GM06990 (cell line): ENCODE measurements at places on chromosomes 1 and 21.

DNA sequence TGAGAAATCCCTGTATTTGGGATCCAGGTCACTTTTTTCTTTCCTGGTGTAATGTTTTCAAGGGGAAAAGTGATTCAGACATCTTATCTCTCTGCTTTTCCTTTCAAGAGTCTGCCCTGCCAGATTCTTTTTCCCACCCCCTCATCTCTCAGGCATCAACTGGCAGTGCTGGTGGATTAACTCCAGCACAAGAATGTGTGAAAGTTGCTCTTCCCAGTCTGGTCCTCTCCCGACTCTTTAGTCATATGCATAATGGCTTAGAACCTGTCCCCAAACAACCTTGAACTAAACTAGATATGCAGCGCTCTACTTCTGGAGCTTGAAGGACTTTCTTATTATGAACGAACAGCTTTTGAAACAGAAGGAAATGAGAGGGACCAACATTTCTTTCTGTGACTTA, 88.5 kb downstream of the SLC44A5 start:
- no peak for DNase-seq

DNA sequence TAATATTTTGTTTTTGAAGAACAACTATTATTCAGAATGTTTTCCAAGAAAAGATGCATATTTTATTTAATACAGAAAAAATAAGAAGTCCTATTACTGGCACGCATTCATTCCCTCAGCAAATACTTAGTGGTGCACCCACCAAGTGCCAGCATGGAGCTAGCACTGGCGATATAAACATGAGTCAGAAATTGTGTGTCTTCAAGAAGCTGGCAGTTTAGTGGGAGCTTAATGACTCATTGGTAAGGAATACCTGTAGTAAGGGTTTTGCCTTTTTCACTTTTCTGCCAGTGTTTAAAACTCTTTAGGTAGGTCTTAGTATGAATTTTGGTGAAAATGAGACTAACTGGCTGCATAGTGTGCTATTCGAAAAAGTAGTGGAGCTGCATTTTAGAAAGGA, 6.3 kb downstream of the MAGI3 start:
- DNase-seq: no peak

DNA sequence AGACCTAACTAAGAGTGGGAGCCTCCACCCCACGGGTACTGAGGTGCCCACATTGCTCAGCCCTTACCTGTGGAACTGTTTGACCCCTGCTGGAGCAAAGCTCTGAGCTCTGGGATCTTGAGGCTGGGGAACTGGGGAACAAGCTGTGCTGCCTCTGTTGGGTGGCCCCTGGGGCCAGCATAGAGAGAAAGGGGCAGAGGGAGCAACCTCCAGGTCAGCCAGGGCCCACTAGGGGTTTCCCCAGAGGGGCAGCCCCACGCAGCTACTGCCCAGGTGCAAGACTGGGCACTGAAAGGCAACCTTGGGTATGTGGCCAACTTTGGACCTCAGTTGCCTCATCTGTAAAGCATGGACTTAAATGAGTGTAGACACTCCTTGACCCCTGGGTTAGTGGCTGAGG, 23.5 kb upstream of the EPB41 start:
- no peak for DNase-seq

DNA sequence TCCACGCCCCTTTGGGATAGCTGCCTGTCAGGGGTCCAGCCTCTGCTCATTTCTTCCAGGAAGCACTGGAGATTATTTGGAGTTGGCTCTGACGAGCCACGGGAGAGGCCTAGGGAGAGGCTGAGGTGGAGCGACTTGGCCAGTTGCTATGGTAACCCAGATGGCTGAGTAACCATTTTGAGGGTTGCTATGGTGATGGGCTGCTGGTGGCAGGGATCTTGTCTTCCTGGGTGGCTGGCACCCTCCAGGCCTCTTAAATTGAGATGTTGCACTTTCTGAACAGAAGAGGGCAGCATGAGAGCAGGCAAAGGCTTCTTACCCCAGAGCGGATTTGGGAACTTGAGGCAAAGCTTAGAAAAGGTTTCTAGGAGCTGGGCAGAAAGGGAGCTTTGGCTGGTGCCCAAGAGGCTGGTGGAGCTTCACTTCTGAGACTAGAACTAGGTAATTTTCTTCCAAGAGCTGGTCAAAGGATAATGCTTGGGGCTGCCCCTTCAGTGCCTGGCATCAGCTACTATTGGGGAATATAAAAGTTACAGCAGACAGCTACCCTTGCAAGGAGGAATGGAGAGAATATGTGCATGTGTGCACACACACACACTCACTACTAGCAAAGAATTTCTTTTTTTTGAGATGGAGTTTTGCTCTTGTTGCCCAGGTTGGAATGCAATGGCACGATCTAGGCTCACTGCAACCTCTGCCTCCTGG, 72.5 kb downstream of the NDUFS5 start:
- peak; percentile 35 for DNase-seq
